ENCODE measurements at places on chromosomes 16 and 17. TPM values are rescaled to one million over a fixed set of nuclear protein-coding genes. Genes with fewer than 3 reads are reported as not detected.
A peak's percentile ranks its signal among the peaks of the same experiment; 100 is the strongest.

DNA sequence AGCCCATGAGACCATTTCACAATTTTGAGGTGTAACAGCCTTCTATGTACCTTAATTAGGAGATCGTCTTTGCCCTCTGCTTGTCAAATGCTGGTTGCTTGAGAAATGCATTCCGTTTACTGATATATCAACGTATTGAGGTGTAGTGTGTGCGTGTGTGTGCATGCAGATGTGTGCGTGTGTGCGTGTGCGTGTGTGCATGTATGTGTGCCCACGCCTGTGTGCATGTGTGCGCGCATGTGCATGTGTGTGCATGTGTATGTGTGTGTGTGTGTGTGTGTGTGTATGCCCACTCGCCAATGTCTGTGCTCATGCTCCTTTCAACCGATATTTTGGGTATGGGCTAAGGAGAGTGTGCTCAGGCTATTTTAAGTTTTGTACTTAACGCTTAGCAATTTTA lies 81.5 kb upstream of the ZFHX3 start:
- DNase-seq = no peak

GRCh38 chr17:80105762-80106161 lies 4.4 kb downstream of the GAA start:
- peak; percentile 68 for DNase-seq

DNA sequence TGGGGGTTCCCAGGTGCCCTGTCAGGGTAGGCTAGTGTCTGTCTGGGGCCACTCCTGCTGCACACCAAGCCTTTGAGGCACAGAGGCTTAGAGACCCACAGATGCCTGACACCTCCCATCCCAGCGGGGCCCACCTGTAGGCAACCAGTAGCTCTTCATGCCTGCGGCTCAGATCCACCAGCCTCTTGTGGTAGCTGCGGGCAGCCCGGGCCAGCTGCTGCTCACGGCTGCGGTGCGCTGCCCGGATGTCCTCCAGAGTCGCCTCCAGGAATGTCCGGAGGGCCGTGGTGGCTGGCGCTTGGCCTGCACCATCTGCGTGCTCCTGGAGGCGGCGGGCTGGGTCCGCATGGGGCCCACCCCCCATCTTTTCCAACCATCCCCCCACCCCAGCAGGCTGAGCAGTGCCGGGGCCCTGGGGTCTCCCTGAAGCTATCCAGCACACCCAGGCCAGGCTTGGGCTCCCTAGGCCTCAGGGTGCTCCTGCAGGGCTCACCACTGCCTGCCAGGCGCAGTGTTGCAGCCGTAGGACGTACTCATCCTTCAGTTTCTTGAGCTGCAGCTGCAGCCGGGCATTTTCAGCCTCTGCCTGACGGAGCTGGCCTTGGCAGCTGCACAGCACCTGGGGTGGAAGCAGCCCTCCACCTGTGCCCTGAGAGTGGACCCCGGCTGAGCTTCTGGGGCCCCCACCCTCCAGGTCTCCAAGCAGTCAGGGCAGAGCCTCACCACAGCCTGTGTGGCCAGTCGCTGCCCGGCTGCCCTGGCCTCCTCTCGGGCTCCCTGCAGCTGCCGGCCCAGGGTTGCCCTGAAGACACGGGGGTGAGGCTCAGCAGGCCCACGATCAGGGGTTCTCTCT lies 1.8 kb downstream of the CCDC78 start:
- DNase-seq = no peak

The MEFV gene
- total RNA-seq = 61.1 TPM

- DNase-seq = no peak
These were observed 1.2 kb downstream of the GPRC5B start for GRCh38 chr16:19883296-19883965.

The LRRC3C gene
- not detected for total RNA-seq

The ZNF830 gene
- total RNA-seq = 23.7 TPM

GRCh38 chr16:12898551-12898950 lies 2.8 kb upstream of the SHISA9 start:
- DNase-seq = no peak

The OR4D1 gene
- 0.17 TPM for total RNA-seq

- peak; percentile 92 for DNase-seq
These were observed 17.5 kb downstream of the SBK1 start for GRCh38 chr16:28309811-28310311.

The TSNAXIP1 gene
- total RNA-seq = 0.84 TPM

DNA sequence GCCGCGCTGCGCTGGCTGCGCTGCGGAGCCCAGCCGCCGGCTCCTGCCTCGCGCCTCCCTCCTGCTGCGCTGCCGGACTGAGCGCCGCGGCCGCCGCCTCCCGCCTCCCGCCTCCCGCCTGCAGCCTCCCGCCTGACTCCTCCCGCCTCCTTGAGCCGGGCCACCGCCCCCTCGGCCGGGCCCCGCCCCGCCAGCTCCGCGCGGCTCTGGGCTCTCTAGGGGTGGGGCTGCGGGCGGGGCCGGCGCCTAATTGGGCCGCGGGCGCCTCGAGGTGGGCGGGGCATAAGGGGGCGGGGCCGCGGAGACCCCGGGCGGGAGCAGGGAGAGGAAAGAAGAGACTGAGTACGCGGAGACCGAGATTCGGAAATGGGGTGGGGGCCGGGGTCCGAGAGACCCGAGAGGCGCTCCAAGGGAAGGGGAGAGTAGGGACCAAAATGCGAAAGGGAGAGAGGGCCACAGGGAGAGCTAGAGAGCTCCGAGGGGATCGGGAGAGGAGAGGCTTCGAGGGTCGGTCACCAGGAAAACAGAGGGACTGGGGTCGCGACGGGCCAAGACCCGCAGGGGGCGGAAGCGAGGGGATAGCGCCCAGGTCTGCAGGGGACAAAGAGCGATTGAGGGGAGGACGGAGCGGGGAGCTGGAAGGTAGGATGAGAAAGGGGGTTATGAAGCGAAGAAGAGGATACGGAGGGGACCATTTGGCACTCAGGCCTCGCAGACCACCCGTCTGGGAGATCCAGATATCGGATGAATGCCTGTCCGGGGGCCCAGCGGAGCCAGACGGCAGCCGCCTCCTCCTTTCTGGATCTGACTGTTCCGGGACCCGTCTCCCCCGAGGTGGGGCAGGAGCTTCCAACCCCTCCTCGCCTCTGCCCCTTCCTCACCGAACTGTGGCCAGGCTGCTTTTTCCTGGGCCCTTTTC lies at the start of gene C1QL1:
Gene C1QL1, minus strand, starts transcription at position 79 of the 919 bp plus-strand sequence. CDS start 255 bp downstream, outside the sequence.
- peak; percentile 94 for DNase-seq

- DNase-seq = peak; percentile 91
These were observed 58.5 kb downstream of the TMEM235 start for GRCh38 chr17:78289802-78290363.

The TEDC2 gene
- 1.4 TPM for total RNA-seq

DNA sequence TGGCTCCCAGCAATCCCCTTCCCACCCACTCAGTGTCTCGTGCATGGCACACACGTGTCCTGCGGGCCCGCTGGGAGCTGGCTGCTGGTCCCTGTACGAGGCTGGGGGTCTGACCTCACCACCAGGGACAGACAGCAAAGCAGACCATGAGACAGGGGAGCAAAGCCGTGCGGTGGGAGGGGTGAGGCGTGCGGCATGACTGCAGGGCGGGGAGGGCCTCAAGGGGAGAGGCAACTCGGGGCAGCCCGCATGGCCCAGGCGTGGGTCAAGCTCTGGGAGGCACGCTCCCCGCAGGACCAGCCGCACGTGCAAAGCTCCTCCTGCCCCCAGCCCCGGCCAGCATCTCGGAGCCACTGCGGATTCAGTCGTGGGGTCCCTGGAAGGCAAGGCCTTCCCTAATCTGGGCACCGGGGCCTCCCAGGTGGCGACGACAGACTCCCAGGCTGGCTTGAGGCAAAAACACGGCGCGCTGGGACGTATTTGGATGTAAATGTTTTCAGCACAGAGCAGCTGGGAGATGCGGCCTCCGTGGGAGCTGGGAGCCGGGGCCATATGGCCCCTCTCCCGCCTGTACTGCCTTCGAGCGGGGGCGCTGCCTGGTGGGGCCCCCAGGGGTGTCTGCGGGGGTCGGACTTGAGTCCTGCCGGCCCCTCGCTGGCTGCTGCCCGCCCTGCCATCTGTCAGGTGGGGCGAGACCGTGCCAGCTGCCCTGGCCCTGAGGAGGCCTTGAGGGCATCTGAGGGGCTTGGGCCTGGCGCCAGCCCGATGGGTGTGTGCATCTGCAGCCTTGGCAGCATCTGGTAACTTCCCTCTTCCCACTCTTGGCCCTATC lies 12.2 kb upstream of the CBFA2T3 start:
- peak; percentile 73 for DNase-seq

The FGF11 gene
- 1.0 TPM for total RNA-seq

The ASPSCR1 gene
- total RNA-seq = 23.1 TPM

- no peak for DNase-seq
These were observed 5.0 kb upstream of the RARA start for GRCh38 chr17:40303708-40304551.

- DNase-seq = no peak
These were observed 498 bp upstream of the PLEKHG4 start for GRCh38 chr16:67278773-67279295.

The CD300LG gene
- total RNA-seq = 5.3 TPM

DNA sequence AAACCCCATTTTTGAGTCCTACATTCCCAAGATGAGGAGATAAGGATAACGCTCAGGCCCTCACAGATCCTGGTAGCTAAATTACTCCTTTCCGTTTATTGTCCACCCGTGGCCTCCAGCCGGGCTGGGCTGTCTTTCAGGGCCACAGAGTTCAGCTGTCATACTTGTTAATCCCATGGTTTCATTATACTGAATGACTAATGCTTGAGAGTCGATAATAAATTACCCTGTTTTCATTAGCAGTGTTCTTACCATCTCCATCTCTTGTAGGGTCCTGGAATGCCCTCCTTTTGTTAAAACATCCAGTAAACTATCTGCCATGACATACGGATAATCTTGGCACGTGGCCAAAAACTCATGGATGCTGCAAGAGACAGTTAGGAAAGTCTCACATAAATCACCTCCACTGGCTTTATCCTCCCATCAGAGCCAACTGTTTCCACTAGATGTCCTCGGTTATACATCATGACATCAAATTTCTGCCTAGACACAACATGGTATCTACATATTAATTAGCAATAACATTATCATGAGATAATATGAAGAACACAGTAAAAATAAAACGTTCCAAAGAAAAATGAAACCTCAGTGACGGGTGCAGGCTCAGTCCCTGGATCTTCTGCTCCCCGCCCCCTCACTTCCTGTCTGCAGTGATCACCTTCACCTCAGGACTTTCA lies 45.3 kb downstream of the BRD7 start:
- peak; percentile 52 for DNase-seq

The ZP2 gene
- total RNA-seq = not detected

- no peak for DNase-seq
These were observed 68.5 kb downstream of the ZDHHC7 start for GRCh38 chr16:84942786-84943185.

The PYDC1 gene
- not detected for total RNA-seq

DNA sequence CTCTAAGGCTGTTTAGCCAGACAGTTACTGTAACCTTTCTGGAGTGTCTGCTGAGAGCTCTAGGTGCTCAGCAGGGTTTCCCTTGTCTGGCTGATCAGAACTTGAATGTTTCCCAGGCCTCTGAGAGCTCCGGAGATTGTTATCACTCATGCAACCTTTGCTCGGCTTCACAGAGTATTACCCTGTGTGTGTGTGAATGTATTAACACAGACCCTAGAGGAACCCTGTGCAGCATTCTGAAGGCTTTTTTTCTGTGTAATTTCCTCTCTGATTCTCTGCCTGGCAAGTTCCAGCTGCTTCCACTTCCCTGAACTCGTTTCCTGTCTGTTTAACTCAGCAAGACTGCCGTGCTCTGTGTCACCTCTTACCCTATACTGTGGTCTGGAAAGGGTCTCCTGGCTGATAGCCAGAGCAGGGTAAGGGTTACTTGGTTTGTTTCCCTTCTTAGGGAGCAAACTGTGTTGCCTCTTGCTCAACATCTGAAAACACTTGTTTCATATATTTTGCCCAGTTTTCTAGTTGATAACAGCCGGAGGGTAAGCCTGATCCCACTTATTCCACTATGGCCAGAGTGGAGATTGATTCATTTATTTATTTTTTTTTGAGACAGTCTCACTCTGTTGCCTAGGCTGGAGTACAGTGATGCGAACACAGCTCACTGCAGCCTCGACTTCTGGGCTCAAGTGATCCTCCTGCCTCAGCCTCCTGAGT lies 21.7 kb downstream of the PRMT7 start:
- DNase-seq = no peak

GRCh38 chr16:80604600-80605355 lies 64.0 kb downstream of the DYNLRB2 start:
- no peak for DNase-seq

DNA sequence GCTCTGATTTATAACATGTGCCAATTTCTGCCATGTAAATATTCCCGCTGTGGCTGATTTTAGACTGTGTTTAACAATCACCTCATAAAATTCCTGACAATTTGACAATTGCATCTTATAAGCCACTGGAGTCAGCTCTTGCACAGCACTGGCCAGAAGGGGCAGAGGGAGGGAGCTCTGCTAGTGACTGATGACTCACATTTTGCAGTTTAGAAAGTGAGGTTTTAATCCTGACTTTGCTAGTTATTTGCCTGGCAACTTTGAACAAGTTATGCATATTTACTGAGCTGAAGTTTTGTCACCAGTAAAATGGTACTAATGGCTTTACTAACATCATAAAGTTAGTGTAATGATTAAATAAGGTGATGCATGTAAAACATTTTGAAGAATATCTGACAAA lies 452.3 kb downstream of the CNTNAP4 start:
- no peak for DNase-seq

DNA sequence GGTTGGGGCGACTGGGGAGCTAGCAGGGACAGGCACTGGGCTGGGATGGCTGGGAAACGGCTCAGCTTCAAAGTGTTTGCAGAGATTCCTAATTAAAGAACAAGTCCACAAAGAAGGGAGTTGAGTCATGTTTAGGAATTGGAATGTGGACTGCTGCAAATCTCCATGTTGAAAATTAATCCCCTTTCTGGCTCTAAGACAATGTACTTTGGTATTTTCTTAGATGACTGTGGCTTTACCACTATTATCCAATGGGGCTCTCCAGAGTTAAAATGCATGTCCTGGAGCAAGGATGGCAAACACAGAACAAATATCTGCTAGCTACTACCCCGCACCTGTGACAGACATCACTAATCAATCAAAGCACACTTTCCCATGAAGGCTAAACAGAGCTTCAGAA lies 22.2 kb upstream of the WSCD1 start:
- no peak for DNase-seq

DNA sequence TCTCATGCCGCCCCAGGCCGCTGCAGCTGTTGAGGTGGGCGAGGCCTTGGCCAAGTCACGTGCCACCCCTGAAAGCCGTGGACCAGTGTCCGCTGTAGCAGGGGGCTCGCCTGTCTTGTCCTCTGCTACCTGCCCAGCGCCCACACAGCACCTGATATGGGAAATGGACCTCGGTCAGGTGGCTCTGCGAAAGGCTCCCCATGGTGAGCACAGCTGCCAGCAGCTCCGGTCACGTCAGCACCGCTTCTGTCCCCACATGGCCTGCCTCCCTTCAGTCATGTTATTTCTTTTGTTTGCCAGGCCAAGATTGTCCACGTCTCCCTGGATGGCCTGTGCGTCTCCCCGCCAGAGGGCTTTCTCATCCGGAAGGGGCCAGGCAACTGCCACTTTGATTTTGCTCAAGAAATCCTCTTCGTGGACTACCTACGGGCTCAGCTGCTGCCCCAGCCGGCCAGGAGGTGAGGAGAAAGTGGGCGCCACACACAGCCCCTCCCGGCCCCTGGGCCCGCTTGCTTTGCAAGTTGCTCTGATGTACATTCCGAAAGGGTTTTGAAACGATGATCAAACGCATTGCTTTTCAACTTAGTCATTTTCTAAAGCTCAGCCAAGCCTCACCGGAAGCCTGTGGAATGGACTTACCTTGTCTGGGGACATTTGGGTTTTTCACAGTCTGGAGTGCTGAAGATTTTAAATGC lies 219.8 kb downstream of the KATNIP start:
- peak; percentile 71 for DNase-seq

The ZNF688 gene
- 15.1 TPM for total RNA-seq
